ENCODE measurements at places on chromosomes 1 and 21.

- no peak for DNase-seq
These were observed 58.1 kb upstream of the COA6 start for GRCh38 chr1:234315091-234315541.

GRCh38 chr21:45994759-45995685, 13.5 kb downstream of the COL6A1 start:
- no peak for DNase-seq

GRCh38 chr1:85654066-85654782, 54.0 kb downstream of the ZNHIT6 start:
- no peak for DNase-seq

DNA sequence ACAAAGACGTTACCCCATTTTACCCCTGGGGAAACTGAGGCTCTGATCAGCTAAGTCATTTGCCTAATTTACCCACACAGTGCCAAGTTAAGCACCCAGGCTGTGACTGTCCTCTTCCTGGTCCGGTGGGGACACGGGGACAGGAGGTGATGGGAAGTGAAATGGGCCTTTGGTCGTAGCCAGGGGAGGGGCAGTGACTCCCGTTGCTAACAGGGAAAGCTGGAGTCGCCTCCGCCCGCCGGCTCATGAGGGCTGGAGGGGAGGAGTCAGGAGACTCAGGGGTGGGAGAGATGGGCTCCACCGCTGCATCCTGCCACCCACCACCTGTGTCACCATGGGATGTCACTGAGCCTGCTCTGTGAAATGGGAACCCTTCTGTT, 139.3 kb downstream of the PGBD5 start:
- DNase-seq: peak; percentile 62

- no peak for DNase-seq
These were observed 375.2 kb downstream of the KCNH1 start for GRCh38 chr1:210758761-210759160.

GRCh38 chr1:84348759-84349158, 47.3 kb downstream of the SAMD13 start:
- DNase-seq: no peak

DNA sequence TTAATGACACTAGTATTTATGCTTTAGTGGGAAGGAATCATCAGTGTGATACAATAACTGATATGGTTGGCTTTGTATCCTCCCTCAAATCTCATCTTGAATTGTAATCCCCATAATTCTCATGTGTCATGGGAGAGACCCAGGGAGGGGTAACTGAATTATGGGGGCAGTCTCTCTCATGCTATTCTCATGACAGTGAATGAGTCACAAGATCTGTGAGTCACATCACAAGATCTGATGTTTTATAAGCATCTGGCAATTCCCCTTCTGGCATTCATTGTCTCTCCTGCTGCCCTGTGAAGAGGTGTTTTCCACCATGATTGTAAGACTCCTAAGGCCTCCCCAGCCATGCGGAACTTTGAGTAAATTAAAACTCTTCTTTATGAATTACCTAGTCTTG, 1760.3 kb downstream of the NCAM2 start:
- no peak for DNase-seq

GRCh38 chr1:228836427-228836826, 101.1 kb downstream of the RHOU start:
- no peak for DNase-seq

DNA sequence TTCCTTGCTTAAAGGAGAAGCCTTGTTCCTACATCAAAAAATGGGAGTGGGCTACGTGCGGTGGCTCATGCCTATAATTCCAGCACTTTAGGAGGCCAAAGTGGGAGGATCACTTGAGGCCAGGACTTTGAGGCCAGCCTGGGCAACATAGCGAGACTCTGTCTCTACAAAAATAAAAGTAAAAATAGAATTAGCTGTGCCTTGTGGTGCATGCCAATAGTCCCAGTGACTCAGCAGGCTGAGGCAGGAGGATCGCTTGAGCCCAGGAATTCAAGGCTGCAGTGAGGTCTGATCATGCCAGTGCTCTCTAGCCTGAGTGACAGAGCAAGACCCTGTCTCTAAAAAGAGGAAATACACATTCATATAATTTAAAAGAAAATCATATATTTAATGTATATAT, 127.1 kb downstream of the C1orf21 start:
- DNase-seq: no peak

- DNase-seq: no peak
These were observed 20.9 kb downstream of the PTAFR start for GRCh38 chr1:28155628-28156027.

DNA sequence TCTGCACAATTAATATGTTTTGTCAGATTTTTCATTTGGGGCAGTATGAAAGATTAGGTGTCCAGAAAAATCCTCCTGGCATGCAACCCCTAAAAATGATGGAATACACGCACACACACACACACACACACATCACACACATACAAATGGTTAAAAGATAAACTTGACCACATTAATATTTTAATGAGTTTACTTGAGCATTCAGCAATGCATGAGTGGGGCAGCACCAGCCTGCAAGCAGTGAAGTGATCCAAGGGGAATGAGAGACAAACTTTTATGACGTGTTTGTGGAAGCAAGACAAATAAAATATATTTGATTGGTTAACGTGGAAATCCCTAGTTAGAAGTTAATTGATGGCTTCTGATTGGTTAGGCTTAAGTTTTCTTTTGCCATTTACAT, 29.1 kb upstream of the SOAT1 start:
- DNase-seq: no peak

- DNase-seq: no peak
These were observed 45.7 kb downstream of the NAV1 start for GRCh38 chr1:201584471-201585092.

GRCh38 chr1:180631194-180631765, 542 bp upstream of the XPR1 start:
- DNase-seq: no peak

GRCh38 chr1:31799196-31799894, 16.5 kb downstream of the SPOCD1 start:
- DNase-seq: peak; percentile 77

DNA sequence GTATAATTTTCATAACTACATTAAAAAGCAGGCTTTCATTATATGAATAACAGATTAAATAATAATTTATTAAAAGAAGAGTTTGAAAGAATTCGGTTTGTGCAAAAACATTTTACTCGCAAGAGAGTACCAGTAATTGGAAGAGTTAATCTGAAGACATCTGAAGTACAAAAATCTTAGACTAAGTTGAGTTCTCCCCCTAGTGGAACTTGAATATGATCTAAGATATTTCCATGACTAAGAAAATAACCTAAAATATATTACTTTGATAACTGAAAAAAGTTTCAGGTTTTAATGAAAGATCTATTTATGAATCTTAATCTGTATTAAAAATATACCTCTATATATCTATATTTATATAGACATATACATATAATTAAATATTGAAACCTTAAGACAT, 112.5 kb upstream of the GFI1 start:
- no peak for DNase-seq

GRCh38 chr1:12069623-12070244, 6.6 kb downstream of the TNFRSF8 start:
- DNase-seq: no peak

- no peak for DNase-seq
These were observed 195.4 kb upstream of the RUNX1 start for GRCh38 chr21:35244514-35244913.

GRCh38 chr1:69425871-69426270, 141.9 kb upstream of the LRRC7 start:
- no peak for DNase-seq

- no peak for DNase-seq
These were observed 3.5 kb downstream of the CD164L2 start for GRCh38 chr1:27379564-27380122.

DNA sequence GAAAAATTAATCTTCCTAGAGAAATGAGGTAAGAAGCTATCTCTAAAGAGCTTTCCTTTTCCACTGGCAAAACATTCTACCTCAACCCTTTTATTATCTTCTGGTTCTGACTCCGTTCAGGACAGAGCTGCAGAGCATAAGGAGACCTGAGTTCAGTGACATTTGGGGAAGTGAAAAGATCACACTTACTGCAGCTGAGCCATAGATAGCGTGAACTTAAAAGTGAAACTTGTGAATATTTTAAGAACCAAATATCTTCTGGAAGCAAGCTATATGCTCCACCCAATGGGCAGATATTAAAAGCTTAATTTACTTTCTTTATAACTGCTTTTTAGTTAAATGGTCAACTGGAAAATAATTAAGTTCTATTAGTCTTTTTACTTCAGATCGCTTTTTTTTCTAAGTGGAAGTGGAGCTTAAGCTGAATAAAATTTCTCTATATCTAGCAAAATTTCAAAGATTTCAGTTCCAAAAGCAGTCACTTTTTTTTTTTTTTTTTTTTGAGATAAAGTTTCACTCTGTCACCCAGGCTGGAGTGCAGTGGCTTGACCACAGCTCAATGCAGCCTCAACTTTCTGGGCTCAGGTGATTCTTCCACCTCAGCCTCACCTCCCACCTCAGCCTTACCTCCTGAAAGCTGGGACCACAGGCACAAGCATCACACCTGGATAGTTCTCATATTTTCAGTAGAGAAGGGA, 11.9 kb downstream of the PTPN22 start:
- DNase-seq: no peak

GRCh38 chr1:198179556-198179981, 22.8 kb downstream of the NEK7 start:
- DNase-seq: no peak

GRCh38 chr21:33268737-33269441, 2.7 kb downstream of the IL10RB start:
- DNase-seq: no peak

GRCh38 chr1:64135462-64136223, 67.8 kb upstream of the UBE2U start:
- DNase-seq: no peak

- DNase-seq: no peak
These were observed 186.0 kb upstream of the PLXNA2 start for GRCh38 chr1:208430220-208430619.

- DNase-seq: no peak
These were observed 31.2 kb downstream of the GNPAT start for GRCh38 chr1:231272173-231272572.

DNA sequence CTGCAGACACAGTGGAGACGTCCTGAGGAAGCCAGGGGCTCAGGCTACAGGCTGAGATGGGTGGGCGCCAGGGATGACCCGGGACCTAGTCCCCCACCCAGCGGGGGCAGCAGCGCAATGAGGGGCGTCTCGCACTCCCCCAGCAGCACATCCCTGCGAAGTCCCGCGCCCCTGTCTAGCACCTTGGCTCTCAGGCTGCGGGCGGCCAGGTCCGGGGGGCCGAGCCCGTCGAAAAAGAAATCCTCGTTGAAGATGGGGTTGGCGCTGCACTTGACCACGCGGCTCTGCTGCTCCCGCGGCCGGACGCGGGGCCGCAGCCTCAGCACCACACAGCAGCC, 1.8 kb downstream of the C2CD4D start:
- no peak for DNase-seq

GRCh38 chr1:104072915-104073371, 323.2 kb downstream of the AMY1C start:
- peak; percentile 4 for DNase-seq

GRCh38 chr1:26890467-26890796, 349 bp upstream of the GPN2 start:
- DNase-seq: no peak

- peak; percentile 98 for DNase-seq
These were observed 9.6 kb upstream of the ADORA1 start for GRCh38 chr1:203117611-203118575.

DNA sequence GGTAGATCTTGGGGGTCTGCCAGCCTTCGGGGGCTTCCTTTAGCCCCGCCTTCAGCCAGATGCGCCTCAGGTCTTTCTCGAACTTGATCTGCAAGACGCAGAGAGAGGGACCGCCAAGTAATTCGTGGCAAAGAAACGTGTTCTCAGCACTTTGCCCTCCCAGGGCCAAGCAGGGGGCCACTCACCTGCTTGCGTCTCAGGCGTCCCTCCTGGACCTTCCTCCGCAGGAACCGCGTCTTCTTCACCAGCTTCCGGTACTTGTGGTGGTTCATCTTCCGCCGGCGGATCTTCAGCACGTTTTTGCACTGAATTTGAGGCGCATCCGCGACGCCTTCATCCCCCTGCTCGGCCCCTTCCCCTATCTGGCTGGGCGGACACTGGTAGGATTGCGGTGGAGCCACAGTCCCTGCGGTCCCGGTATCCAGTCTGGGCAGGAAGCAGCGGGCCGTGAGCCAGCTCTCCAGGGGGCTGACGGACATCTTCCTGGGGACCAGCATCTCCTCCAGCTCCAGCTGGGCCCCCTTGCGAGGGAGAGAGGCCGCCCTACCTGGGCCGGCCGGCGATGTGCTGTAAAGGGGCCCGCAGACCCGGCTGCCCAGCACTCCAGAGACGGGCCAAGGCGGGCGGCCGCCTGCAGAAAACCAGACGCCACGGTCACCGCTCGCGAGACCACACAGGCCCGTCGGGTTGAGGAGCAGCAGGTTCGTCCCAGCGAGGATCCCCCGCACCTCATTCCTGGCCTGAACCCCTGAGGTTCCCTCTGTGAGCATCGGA, 1.0 kb downstream of the AURKAIP1 start:
- DNase-seq: peak; percentile 67

GRCh38 chr1:169694304-169695075, 16.9 kb downstream of the SELL start:
- no peak for DNase-seq

DNA sequence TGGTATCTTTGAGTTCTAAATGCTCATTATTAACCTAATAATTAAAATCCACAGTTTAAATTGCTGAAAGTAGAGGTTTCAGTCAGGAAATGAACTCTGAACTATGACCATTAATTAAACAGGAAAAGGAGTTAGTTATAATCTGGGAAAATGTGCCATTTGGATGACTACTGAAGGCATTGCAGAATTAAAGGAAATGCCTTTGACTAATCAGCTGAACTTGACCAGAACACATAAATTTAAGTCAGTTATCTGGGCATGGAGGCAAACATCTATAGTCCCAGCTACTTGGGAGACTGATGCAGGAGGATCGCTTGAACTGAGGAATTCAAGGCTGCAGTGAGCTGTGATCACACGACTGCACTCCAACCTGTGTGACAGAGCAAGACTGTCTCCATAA, 31.9 kb downstream of the SLC44A5 start:
- no peak for DNase-seq

DNA sequence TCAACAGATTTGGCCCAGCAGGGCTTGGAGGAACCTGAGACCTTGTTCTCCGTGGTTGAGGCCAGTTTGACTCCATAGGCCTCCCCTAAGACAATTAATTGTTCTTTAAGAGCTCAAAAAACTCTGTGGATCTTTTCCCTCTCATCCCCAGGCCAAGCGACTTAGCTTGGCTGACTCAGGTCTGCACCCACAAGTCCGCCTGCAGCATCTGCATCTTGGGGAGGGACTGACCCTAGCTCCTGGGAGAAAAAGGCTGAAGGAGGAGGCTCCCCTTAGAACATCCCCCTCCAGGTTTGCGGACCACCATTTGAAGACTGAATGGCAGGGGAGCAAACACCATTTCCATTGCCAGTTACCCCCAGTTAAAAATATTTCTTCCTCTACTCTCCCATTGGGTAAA, 1.5 kb upstream of the HES2 start:
- peak; percentile 61 for DNase-seq

GRCh38 chr1:229254910-229255541, 15.9 kb upstream of the RAB4A start:
- no peak for DNase-seq

GRCh38 chr21:33855190-33855589, 60.4 kb downstream of the ATP5PO start:
- peak; percentile 71 for DNase-seq

Measured in H7 (cell line).